NCI-H1105 treated with DMSO at 0.1 percent for 48 hours (cell line): ENCODE measurements at places on chromosomes 1 and 21.

- DNase-seq, result peak; percentile 24
These were observed 352 bp downstream of the KCNK1 start for GRCh38 chr1:233614173-233614742.

DNA sequence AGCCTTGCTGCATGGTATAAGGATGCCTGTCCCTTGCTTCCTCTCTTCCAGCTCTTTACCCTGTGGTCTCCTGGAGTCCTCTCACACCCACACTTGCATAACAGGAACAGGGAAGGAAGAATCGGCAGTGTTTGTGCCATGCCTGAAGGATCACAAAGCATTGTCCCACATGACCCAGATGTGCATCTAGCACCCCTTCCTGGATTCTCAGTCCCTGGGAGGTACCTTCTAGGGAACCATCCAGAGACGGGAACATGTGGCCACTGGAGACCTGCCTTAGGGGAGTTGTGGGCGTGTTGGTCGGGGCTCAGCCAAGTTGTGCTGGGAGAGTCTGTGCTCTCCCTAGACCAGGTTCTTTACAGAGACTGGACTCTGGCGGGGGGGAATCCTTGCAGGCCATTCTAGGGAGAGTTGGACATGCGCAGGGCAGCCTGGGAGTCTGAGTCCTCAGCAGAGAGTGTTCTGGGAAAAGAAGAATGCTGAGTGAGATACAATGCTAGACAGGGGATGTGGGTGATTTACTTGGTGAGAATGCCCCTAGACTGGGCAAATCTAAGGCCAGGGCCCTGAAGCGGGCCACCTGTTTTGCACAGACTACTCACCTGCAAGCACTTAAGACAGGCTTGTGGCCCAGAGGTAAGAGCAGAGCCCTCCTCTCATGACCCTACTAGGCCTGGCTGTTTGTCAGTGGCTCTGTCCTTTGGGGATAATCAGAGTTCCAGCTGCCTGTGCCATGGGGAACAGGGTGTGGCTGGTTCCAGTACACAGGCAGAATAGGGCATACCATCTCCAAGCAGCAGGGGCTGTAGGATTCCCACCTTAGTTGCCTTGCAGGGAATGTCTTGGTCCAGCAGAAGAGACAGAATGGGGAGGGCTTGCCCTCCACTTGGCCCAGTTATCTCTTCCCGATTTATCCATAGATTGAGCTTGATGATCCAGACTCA lies 89.8 kb downstream of the MAN1C1 start:
- DNase-seq, result no peak

DNA sequence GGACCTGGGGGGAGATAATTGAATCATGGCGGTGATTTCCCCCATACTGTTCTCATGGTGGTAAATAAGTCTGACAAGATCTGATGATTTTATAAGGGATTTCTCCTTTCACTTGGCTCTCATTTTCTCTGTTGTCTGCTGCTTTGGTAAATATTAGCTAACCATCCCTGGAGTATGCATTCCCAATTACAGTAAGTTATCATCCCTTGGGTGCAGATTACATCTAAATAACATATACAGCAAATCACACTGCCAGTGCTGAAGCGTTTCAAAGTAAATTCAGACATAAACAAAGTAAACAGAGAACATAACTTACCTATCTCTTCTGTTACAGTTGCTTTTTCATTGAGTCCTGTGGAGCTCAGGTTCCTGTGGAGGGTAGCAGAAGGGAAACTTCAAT lies 38.6 kb upstream of the IGSF3 start:
- DNase-seq, result no peak

GRCh38 chr1:164567774-164568173 lies 8.8 kb downstream of the PBX1 start:
- DNase-seq, result no peak

DNA sequence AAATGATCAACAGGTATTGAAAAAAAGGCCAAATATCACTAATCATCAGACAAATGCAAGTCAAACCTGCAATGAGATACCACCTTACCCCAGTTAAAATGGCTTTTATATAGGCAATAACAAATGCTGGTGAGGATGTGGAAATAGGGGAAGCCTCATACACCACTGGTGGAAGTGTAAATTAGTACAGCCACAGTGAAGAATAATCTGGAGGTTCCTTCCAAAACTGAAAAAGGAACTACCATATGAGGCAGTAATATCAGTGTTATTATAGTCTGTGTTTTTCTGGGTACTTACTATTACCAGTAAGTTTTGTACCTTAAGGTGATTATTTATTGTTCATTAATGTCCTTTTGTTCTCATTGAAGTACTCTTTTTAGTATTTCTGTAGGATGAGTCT lies 201.3 kb downstream of the MRPL39 start:
- no peak for DNase-seq

DNA sequence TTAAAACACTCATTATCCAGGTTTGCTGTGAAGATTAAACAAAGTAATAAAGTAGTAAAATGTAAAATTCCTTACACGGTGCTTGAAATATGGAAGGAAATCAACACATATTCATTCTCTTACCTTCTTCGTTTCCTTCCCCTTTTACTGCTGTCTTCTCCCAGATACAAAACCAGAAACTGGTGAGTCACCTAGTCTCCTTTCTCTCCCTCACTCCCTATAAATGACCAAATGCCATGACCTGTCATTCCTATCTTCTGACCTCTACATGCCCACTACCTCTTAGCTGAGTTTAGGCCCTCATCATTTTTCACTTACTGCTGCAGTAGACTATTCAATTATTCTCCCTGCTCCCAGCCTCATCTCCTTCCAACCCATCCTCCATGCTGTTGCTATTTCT lies 4.3 kb upstream of the NR1I3 start:
- no peak for DNase-seq

DNA sequence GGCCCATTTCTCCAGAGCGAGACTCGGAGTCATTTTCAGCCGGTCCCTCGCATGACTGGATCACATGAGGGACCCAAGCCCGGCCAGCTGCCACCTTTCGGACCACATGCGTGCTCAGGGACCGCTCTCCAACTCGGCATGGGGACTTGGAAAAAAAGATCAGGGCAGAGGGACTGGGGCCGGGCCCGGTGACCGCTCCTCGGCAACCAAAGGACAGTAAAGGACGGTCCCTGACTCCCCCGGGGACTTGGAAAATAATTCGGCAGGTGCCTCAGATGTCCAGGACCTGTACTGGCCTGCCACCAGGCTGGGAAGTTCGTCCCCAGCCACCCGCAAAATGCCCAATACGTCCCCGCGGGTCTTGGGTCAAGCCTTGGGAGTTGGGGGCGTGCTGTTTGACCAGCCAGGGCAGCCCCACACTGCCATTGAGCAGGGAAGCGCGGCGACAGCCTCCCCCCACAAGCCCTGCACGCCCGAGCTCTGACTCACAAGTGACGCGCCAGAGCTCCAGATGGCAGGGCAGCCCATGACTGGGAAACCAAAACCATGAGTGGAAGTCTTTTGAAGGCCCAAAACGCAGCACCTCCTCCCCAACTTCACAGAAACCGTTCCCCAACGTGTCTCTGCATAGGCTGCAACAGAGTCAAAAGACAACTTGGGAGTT lies 134.5 kb downstream of the LIPI start:
- DNase-seq, result no peak

- no peak for DNase-seq
These were observed 47.8 kb downstream of the CHML start for GRCh38 chr1:241592273-241592958.

DNA sequence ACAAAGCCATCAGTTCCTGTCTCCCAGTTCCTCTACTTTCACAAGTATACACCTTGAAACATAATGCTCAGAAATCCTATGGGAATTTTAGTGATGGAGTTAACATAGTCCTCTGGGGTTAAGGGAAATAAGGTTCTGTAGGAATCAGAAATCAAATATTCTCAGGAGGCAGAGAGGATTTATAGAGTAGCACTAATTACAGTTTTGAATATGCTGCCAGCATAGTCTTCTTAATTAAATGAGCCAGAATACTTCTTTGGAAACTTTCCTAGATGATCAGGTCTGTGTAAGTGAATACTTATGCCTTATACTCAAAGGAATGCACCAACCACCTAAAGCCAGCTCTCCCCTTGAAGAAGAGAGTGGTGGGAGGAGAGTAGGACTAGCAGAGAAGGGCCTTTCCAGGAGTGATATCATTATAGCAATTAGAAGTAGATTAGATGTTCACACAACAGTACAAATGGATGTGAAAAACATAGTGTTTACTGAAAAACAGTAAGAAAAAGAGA lies 31.4 kb upstream of the DIRAS3 start:
- DNase-seq, result no peak

GRCh38 chr1:92505015-92505692 lies 18.4 kb upstream of the GFI1 start:
- no peak for DNase-seq

DNA sequence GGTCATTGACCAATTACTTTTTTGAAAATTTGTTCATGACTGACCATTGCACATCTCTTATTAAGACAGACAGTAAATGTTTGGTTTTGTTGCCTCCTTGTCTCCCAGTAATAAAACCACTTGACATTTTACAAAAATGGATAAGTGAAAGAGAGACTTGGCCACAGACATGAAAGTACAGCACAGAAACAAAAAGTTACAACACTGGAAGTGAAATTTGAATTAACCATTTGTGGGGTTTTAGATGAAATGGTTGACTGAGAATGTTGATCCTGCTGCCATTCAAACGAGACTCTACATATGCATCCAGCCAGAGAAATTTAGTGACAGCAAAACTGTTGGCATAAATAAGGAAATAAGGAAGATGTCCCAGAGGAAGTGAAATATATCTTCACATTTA lies 79.3 kb upstream of the B3GALT2 start:
- DNase-seq, result no peak

GRCh38 chr1:223683586-223684487 lies 18.3 kb upstream of the CAPN8 start:
- DNase-seq, result peak; percentile 87

DNA sequence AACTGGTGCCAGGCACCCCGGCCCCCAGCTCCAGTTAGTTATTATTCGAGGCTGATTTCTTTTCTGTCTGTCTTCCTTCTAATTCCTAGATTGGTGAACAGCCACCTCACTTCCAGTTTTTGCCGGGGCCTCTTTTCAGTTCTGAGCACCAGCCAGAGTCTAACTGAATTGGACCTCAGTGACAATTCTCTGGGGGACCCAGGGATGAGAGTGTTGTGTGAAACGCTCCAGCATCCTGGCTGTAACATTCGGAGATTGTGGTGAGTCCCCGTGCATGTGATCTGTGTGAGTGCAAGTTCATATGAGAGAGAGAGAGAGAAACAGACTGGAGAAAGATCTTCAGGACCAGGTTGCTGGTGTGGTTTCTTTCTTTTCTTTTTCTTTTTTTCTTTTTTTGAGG lies 13.5 kb downstream of the NLRP3 start:
- no peak for DNase-seq

GRCh38 chr1:161013131-161013487 lies 7.8 kb downstream of the F11R start:
- DNase-seq, result no peak

GRCh38 chr21:46664316-46664995 lies 29.0 kb downstream of the PRMT2 start:
- no peak for DNase-seq

DNA sequence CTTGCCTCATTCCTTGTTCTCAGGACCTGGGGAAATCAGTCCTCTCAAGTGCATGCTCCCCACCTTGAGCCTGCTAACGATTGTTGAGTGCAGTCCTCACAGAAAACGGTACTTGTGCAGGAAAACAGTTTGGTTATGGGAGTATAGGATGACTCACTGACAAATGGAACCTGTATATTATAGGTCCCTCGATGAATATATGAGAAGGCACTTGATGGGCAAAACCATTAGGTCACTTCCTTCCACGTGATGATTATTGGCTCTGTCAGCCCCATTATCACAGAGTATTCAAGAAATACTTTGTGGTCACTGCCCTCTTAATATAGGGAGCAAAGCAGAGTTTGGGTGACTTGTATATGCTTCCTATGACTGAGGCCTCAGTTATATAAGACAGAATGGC lies 6.2 kb downstream of the CCDC17 start:
- no peak for DNase-seq

- no peak for DNase-seq
These were observed 18.5 kb downstream of the MIGA1 start for GRCh38 chr1:77797991-77798390.

DNA sequence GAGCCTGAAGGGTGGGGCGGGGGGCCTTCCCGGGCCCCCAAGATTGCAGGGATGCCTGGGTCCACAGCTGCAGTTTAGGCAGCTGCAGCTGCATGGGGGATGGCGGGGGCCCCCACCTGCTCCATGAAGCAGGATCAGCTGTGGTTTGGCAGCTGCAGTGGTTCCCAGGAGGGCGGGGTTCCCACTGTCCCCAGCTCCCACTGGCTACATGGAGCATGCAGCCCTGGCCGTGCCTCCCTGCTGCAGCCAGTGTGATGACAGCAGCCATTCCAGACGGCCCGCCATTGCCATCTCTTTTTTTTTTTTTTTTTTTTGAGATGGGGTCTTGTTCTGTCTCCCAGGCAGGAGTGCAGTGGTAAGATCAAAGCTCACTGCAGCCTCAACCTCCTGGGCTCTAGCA lies 992 bp upstream of the C1QA start:
- DNase-seq, result no peak

DNA sequence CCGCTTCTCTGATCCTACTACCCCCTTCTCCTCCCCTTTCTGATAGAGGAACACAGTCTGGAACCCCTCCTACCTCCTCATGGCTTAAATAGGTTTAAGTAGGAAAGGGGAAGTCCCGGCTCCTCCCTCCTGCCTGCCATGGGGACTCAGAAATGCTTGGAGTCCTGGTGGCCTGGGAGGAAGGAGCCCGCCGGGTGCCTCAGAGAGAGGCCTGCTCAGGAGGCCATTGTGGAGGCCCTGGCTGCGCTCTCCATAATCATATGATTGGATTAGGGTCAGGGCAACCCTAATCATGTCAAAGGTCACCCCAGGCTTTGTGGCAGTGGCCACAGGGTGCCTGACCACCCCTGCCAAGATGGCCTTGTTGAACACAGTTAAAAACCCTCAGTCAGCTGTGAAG lies 29.0 kb downstream of the WNT3A start:
- DNase-seq, result no peak

DNA sequence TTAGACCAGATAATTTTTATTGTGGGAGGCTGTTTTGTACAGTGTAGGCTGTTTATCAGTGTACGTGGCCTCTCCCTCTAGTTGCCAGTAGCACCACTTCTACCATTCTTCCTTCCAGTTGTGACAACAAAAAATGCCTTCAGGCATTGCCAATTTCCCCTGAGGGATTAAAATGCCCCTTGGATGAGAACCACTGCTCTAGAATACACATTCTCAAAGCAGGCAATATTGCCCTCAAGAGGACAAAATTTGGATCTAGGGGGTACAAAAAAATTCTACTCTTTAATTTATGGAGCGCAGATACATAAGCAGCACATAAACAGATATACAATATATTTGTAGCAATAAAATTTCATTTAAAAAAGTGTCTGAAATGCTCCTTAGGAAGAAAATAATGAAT lies 674.6 kb downstream of the PTPRC start:
- DNase-seq, result no peak
